Ureter (tissue), 1 donor: ENCODE measurements at places on chromosomes 12 and 14.

- DNase-seq, result no peak
Measured at GRCh38 chr12:45688183-45688582, 41.3 kb upstream of the ARID2 start.

DNA sequence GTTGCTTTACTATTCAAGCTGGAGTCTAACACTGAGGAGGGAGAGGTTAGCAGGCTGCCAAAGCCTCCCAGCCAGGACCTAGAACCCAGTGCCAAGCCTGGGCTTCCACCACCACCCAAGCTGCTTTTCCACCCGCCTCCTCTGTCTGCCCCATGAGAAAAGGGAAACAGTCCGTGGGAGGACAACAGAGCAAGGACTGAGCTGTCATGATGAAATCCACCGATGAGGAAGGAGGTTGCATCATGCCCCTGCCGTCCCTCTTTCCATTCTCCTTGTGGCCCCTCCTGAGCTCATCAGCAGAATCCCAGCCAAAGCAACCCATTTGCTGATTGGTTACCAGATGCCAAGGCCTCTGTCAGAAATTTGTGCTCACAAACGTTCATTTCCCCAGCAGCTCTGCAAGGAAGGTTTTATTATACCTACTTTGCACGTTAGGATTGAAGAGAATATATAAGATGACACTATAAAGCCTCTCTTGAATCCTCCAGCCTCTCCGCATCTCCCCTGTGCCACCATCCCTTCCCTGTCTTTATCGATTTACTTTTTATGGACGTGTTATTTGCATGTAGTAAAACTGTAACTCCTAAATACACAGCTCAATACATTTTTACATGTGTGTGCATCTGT lies 6.3 kb upstream of the SERPINA1 start:
- DNase-seq, result no peak

DNA sequence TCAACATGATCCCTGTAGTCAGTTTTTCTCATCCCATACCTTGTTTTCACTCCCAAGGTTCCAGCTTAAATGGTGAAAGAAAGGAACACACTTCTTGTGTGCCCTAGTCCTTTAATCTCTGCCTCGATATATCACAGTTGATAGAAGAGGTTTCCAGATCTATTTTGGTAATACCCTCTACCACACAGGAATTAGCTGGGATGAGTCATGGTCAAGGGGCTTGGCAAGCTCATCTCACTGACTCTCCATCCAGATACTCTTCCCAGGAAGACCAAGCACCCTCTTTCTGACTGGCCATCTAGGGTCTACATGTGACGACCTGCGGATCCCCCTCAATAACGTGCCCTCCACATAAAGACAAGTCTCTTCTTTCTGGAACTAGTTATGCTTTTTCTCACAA lies 277.9 kb downstream of the ITPR2 start:
- DNase-seq, result no peak

DNA sequence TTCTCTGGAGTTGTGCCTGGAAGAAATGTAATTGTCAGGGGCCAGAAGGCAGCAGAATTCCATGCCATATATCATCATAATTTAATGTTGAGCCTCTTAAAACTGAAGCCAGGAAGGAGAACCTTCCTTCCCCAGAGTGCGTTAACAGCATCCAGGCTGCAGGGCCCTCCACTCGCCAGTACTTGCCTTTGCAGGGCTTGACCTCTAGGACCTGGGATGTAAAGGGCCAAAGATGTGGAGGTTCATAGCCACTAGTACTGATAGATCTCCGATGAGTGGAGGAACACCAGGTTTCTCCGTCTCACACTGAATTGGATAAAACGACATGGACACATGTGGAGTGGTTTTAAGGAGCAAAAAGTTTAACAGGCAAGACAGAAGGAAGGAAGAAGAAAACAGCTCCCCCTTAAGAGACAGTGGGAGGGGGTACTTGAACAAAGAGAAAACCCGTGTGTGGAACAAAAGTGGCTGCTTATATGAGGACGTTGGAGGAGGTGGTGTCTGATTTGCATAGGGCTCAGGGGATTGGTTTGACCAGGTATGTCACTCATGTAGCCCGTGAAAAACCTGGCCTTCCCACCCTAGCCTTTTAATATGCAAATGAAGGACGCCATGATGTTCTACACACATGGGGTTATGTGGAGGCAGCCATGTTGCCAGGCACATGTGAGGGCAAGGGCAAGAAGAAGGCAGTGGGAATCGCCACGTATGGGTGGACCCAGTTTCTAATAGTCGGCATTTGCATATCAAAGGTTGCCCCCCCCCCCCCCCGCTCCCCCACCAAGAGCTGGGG lies 38.8 kb upstream of the WSCD2 start:
- DNase-seq, result no peak

DNA sequence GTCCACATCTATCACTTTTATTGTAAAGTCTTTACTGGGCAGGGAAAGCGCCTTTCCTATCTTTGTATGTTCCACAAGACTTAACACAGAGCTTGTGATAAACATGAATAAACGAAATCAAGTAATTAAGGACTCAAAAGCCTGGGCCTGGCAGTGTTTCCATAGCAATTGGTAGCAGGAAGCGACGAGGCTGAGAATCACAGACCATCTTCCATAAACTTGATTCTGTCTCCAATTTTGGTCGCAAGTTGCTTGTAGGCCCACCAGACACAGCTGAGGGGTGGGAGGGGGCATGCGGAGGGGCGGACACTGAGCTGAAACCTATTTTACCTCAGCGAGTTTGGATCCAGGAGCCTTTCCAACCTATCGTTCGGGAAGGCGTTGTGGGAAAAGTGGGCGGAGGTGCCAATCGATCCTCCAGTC lies 302 bp downstream of the CCDC38 start:
- DNase-seq, result no peak
